Transverse colon (tissue), 4 donors: ENCODE measurements at places on chromosomes 16 and 17. TPM values are rescaled to one million over a fixed set of nuclear protein-coding genes. Genes with fewer than 3 reads are reported as not detected.

Gene FZD2
- total RNA-seq: not detected

Gene CDRT15
- not detected for total RNA-seq

Gene SLC13A2
- total RNA-seq: not detected

Gene CCL7
- not detected for total RNA-seq

Gene SMIM5
- not detected for total RNA-seq

Gene TBC1D26
- total RNA-seq: not detected

Gene XAF1
- total RNA-seq: 13.5 TPM

Gene PIK3R5
- 12.4 TPM for total RNA-seq

Gene ZNF688
- 54.2 TPM for total RNA-seq

Gene SLC16A5
- 81.6 TPM for total RNA-seq

Gene CD300E
- 0.32 TPM for total RNA-seq

Gene EPOP
- 0.75 TPM for total RNA-seq

Gene ALDH3A1
- 3.2 TPM for total RNA-seq

Gene TNP2
- not detected for total RNA-seq

Gene MYO15B
- 59.3 TPM for total RNA-seq

Gene CHST5
- total RNA-seq: 17.6 TPM

Gene ZP2
- total RNA-seq: 0.27 TPM

Gene KRTAP4-3
- not detected for total RNA-seq

Gene COX11
- total RNA-seq: 50.3 TPM

Gene SMTNL2
- 0.96 TPM for total RNA-seq

Gene TMEM106A
- total RNA-seq: 6.0 TPM

Gene NPIPA2
- total RNA-seq: not detected

Gene CDC42EP4
- 75.6 TPM for total RNA-seq

Gene DNASE1L2
- total RNA-seq: 0.64 TPM

Gene ANKRD40CL
- 77.7 TPM for total RNA-seq

Gene KRT28
- total RNA-seq: not detected

Gene NPIPB13
- total RNA-seq: 2.4 TPM

Gene TNFRSF17
- 6.0 TPM for total RNA-seq

Gene CDK12
- 56.4 TPM for total RNA-seq

Gene MYH1
- not detected for total RNA-seq

Gene HOXB13
- total RNA-seq: 1.2 TPM

Gene C16orf89
- not detected for total RNA-seq
